CD4-positive, CD25-positive, alpha-beta regulatory T cell (primary cell): ENCODE measurements at places on chromosomes 12 and 14. TPM values are rescaled to one million over a fixed set of nuclear protein-coding genes. Genes with fewer than 3 reads are reported as not detected.

SCN8A gene
- 0.61 TPM for polyA plus RNA-seq

LBHD2 gene
- polyA plus RNA-seq: not detected

SPATS2 gene
- polyA plus RNA-seq: 4.8 TPM

TAS2R20 gene
- polyA plus RNA-seq: not detected

GALC gene
- polyA plus RNA-seq: 10.6 TPM

KCNMB4 gene
- 0.62 TPM for polyA plus RNA-seq

ARHGAP5 gene
- 38.4 TPM for polyA plus RNA-seq

DIABLO gene
- polyA plus RNA-seq: 63.6 TPM

MYO1H gene
- not detected for polyA plus RNA-seq

APOF gene
- not detected for polyA plus RNA-seq

KRT78 gene
- polyA plus RNA-seq: not detected

LRRC10 gene
- not detected for polyA plus RNA-seq

CLEC7A gene
- polyA plus RNA-seq: not detected

FCF1 gene
- polyA plus RNA-seq: 27.0 TPM

KIF26A gene
- polyA plus RNA-seq: not detected

GPR162 gene
- not detected for polyA plus RNA-seq

P2RX2 gene
- polyA plus RNA-seq: not detected

KRT2 gene
- polyA plus RNA-seq: 0.80 TPM
